ENCODE measurements at places on chromosomes 2 and 18. TPM values are rescaled to one million over a fixed set of nuclear protein-coding genes. Genes with fewer than 3 reads are reported as not detected.

DNA sequence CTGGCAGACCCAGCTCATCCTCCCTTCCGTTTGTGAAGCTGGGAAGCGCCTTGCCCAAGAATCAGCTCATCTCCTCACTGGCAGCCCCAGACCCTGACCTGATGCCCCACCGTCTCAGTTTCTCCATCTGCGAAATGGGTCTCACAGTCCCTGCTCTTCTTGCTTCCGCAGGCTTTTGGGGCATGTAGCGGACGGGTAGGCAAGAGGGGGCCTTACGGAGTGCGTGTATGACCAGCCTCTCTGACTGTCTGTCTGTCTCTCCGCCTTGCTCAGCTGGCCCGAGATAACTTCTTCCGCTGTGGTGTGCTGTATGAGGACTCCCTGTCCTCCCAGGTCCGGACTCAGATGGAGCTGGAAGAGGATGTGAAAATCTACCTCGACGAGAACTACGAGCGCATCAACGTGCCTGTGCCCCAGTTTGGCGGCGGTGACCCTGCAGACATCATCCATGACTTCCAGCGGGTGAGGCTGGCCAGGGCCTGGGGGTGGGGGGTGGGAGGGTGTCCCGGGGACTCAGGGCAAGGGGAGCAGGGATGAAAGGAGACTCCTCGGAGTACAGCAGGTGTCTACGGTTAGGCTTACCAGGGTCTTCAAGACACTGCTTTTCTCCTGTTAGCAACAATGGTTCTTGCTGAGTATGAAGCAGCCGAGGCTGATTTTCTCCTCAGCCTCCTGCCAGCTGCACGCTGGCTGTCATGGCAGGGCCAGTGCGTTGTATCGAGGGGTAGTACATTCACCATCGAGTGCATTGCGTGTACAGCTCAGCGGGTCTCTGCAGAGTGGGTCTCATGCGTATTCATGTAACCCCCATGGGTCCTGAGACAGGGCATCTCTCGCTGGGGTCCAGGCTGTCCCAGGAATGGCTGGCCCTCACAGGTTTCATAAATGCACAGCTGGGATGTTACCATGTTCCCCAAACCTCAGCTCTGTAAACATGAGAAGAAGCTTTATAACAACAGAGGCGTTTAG lies 10.9 kb downstream of the ITM2C start:
- DNase-seq, result no peak
- no peaks in the 10 kb centered on the region for H3K27me3 ChIP-seq
- H3K27ac ChIP-seq, result no peak overlapping the region
- H3K36me3 ChIP-seq, result peaks cover 36% of the 10 kb centered on the region
- peaks cover 21% of the 10 kb centered on the region for H3K4me1 ChIP-seq

- H3K36me3 ChIP-seq, result no peaks in the 10 kb centered on the region
- peaks cover 87% of the 10 kb centered on the region for H3K27me3 ChIP-seq
- DNase-seq, result peak; percentile 61
- no peak overlapping the region for H3K27ac ChIP-seq
- no peaks in the 10 kb centered on the region for H3K4me1 ChIP-seq
Measured at GRCh38 chr2:174325373-174326160, 9.2 kb upstream of the SP9 start.

DNA sequence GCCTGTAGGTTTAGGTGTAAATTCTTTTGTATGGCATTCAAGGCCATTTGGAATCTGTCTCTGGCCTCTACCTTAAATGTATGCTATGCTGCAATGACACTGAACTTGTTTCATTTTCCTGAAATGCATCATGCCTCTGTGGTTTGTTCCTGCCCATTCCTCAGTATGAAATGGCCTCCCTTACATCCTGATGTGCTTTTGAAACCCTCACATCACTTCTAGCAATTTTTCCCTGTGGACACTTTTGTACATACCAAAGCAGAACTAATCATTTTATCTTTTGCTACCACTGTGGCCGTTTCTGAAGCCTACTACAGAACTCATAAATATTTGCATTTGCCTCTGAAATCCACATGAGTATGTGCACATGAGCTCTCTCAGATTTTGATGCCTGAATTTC lies 557.2 kb downstream of the ERBB4 start:
- no peaks in the 10 kb centered on the region for H3K36me3 ChIP-seq
- no peak for DNase-seq
- H3K4me1 ChIP-seq, result peaks cover 3% of the 10 kb centered on the region
- no peak overlapping the region for H3K4me3 ChIP-seq
- no peaks in the 10 kb centered on the region for H3K27me3 ChIP-seq
- no peak overlapping the region for H3K27ac ChIP-seq

GRCh38 chr2:136225950-136226835 lies 108.2 kb upstream of the CXCR4 start:
- H3K4me3 ChIP-seq, result no peak overlapping the region
- H3K4me1 ChIP-seq, result no peaks in the 10 kb centered on the region
- H3K27ac ChIP-seq, result no peak overlapping the region
- H3K27me3 ChIP-seq, result no peaks in the 10 kb centered on the region
- DNase-seq, result peak; percentile 32

TTN gene
- 1,208 TPM for polyA plus RNA-seq

CYTIP gene
- polyA plus RNA-seq, result 0.15 TPM
